Testis (tissue), 5 donors: ENCODE measurements at places on chromosomes 12 and 14. TPM values are rescaled to one million over a fixed set of nuclear protein-coding genes. Genes with fewer than 3 reads are reported as not detected.

DNA sequence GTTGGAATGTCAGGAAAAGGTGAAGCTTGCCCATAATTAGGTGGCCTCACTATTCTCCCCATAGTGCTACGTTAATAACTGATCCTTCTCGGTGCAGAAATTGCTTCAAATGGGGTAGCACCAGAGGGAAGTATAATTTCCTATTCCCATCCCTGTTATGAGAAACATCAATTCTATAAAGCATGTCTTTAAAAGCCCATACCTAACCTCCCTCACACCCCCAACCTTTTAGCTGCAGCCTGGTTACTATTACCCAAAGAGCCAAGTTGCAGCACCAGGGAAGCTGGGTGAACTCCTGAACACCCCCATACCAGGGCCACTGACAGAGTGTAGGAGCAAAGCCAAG is 15.2 kb downstream of the RBM23 start:
- no peak overlapping the region for H3K4me3 ChIP-seq
- H3K4me1 ChIP-seq, result no peaks in the 10 kb centered on the region
- H3K27me3 ChIP-seq, result no peaks in the 10 kb centered on the region
- H3K36me3 ChIP-seq, result no peaks in the 10 kb centered on the region
- no peak for DNase-seq

Gene ACOT6
- total RNA-seq, result 1.2 TPM

- no peak overlapping the region for H3K4me3 ChIP-seq
- H3K27ac ChIP-seq, result no peak overlapping the region
- no peaks in the 10 kb centered on the region for H3K27me3 ChIP-seq
- H3K4me1 ChIP-seq, result peaks cover 14% of the 10 kb centered on the region
- H3K36me3 ChIP-seq, result no peaks in the 10 kb centered on the region
These were observed 2.5 kb downstream of the AJUBA start for GRCh38 chr14:22979748-22980392.

DNA sequence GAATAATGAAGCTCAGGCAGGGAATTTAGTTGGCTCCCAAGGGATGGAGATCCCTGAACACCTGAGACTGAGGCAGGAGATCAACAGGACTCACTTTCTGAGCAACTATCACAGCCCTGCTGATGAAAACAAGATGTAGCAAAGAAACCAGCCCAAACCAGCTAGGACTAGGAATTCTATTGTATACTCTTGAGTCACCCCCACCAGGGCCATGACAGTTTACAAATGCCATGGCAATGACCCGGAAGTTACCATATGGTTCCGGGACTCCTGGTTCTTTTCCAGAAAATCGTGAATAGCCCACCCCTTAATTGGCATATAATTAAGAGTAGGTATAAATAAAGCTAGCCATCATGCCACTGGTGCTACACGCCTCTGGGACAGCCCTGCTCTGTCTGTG is 46.0 kb upstream of the OASL start:
- H3K27ac ChIP-seq, result no peak overlapping the region
- H3K4me1 ChIP-seq, result no peaks in the 10 kb centered on the region
- no peak overlapping the region for H3K4me3 ChIP-seq
- no peaks in the 10 kb centered on the region for H3K36me3 ChIP-seq
- DNase-seq, result no peak

- DNase-seq, result no peak
- H3K27ac ChIP-seq, result no peak overlapping the region
- no peak overlapping the region for H3K4me3 ChIP-seq
These were observed 28.2 kb downstream of the PALS1 start for GRCh38 chr14:67269298-67270060.

Gene ANO2
- total RNA-seq, result 9.8 TPM

- no peak for DNase-seq
- no peak overlapping the region for H3K4me3 ChIP-seq
- no peaks in the 10 kb centered on the region for H3K4me1 ChIP-seq
- H3K27me3 ChIP-seq, result no peaks in the 10 kb centered on the region
- no peaks in the 10 kb centered on the region for H3K36me3 ChIP-seq
These were observed 23.6 kb downstream of the OR11H4 start for GRCh38 chr14:20262642-20263128.

GRCh38 chr14:24110060-24110459 is 4.5 kb upstream of the DCAF11 start:
- H3K4me1 ChIP-seq, result no peaks in the 10 kb centered on the region
- DNase-seq, result no peak
- no peaks in the 10 kb centered on the region for H3K27me3 ChIP-seq
- H3K4me3 ChIP-seq, result no peak overlapping the region
- no peaks in the 10 kb centered on the region for H3K36me3 ChIP-seq

- H3K4me1 ChIP-seq, result no peaks in the 10 kb centered on the region
- DNase-seq, result no peak
- H3K4me3 ChIP-seq, result no peak overlapping the region
- no peaks in the 10 kb centered on the region for H3K27me3 ChIP-seq
- no peak overlapping the region for H3K27ac ChIP-seq
- no peaks in the 10 kb centered on the region for H3K36me3 ChIP-seq
These were observed 103.1 kb downstream of the SEC23A start for GRCh38 chr14:38999949-39000348.

GRCh38 chr12:75658286-75658685 is 146.9 kb upstream of the KRR1 start:
- no peaks in the 10 kb centered on the region for H3K27me3 ChIP-seq
- peaks cover 17% of the 10 kb centered on the region for H3K4me1 ChIP-seq
- no peaks in the 10 kb centered on the region for H3K36me3 ChIP-seq
- no peak for DNase-seq
- H3K27ac ChIP-seq, result no peak overlapping the region
- H3K4me3 ChIP-seq, result no peak overlapping the region

Gene MAPK1IP1L
- 105 TPM for total RNA-seq

Gene C3AR1
- 2.8 TPM for total RNA-seq

- no peaks in the 10 kb centered on the region for H3K4me1 ChIP-seq
- no peak for DNase-seq
These were observed 480.4 kb downstream of the DIO2 start for GRCh38 chr14:79730953-79731352.

GRCh38 chr12:92930421-92930820 is 1.3 kb upstream of the EEA1 start:
- H3K4me1 ChIP-seq, result peaks cover 20% of the 10 kb centered on the region
- DNase-seq, result no peak
- H3K27me3 ChIP-seq, result no peaks in the 10 kb centered on the region
- no peak overlapping the region for H3K4me3 ChIP-seq

DNA sequence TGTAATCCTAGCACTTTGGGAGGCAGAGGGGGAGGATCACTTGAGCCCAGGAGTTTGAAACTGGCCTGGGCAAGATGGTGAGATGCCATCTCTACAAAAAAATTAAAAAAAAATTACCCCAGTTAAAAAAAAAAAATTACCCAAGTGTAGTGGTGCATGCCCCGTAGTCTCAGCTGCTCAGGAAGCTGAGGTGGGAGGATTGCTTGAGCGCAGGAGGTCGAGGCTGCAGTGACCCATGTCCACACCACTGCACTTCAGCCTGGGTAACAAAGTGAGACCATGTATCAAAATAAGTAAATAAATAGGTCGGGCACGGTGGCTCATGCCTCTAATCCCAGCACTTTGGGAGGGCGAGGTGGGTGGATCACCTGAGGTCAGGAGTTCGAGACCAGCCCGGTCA is 128.8 kb downstream of the VRK1 start:
- H3K4me3 ChIP-seq, result no peak overlapping the region
- H3K4me1 ChIP-seq, result no peaks in the 10 kb centered on the region
- DNase-seq, result no peak
- H3K27ac ChIP-seq, result no peak overlapping the region
- no peaks in the 10 kb centered on the region for H3K27me3 ChIP-seq

DNA sequence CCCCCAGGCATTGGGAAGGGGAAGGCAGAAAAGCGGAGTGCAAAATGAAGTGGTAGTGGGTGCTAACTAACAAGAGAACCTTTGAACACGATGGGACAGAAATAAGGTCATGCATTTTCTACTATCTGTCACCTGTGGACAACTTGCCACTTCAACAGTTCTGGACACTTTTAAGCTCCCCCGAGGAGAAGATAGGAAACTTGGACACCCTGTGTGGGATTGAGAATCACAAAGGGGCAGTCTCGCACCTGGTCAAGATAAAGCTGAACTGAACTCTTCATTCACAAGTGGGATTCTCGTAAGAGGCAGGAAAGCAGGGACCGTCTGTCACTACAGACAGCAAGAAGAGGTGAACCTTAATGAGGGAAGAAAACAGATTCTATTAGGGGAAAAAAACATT is 51.6 kb downstream of the EIF2S3B start:
- no peak for DNase-seq
- H3K27me3 ChIP-seq, result no peaks in the 10 kb centered on the region
- H3K36me3 ChIP-seq, result no peaks in the 10 kb centered on the region
- no peaks in the 10 kb centered on the region for H3K4me1 ChIP-seq

GRCh38 chr14:71049435-71050133 is 142.3 kb downstream of the PCNX1 start:
- H3K36me3 ChIP-seq, result no peaks in the 10 kb centered on the region
- no peak overlapping the region for H3K27ac ChIP-seq
- no peaks in the 10 kb centered on the region for H3K4me1 ChIP-seq
- no peak overlapping the region for H3K4me3 ChIP-seq
- no peaks in the 10 kb centered on the region for H3K27me3 ChIP-seq

DNA sequence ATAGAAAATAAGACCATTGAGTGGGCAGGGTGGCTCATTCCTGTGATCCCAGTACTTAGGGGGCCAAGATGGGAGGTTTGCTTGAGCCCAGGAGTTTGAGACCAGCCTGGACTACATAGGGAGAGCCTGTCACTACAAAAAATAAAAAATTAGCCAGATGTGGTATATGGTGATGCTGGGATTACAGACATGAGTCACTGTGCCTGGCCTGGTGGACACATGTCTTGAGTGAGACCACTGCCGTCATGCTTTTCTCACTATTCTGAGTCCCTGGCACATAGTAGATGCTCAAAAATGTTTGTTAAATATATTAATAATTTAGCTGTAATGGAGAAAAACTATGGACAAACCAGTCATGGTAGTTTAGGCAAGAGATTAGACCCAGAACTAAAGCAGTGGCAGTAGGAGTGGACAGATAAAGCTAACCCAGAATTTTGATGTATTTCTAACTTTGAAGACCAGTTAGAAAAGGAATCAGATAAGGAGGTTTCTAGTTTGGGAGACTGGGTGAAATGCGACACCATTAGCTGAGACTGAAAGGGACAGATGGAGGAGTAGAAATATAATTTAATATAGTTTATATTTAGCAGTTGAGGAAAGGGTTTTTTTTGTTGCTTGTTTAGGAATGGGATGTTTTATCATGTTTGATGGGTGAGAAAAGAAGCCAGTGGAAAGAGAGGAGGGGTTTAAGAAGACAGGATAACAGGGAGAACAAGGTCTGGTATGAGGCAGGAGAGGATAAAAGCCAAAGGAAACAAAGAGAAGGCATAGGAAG is 7.4 kb upstream of the PTGES3 start:
- no peak overlapping the region for H3K27ac ChIP-seq
- no peak for DNase-seq
- H3K4me1 ChIP-seq, result no peaks in the 10 kb centered on the region
- no peaks in the 10 kb centered on the region for H3K36me3 ChIP-seq

- no peak overlapping the region for H3K4me3 ChIP-seq
- DNase-seq, result no peak
- H3K27ac ChIP-seq, result no peak overlapping the region
- peaks cover 6% of the 10 kb centered on the region for H3K4me1 ChIP-seq
These were observed 325.0 kb upstream of the TBX3 start for GRCh38 chr12:115008929-115009328.

Gene TPPP2
- 201 TPM for total RNA-seq

Gene IL31
- total RNA-seq, result not detected

DNA sequence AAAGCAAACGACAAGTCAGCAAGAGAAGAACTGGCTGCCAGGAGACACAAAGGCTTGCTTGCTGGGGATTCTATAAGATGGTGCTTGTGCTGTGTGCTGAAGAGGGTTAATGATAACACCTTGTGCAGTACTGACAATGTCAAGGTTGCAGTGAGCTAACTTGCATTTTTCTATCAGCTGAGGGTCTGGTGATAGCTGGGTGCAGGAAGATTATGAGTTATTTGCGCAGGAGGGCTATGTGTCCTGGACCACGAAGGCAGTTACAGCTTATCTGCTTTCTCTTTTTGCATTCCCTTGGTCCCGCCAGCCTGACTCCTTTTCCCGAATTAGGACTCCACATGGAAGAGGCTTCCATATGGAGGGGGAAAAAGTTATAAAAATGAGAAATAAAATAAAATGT is 42.4 kb downstream of the R3HDM2 start:
- H3K4me1 ChIP-seq, result peaks cover 20% of the 10 kb centered on the region
- no peaks in the 10 kb centered on the region for H3K36me3 ChIP-seq
- H3K27ac ChIP-seq, result peak overlapping the region; percentile 15
- no peak for DNase-seq
- no peak overlapping the region for H3K4me3 ChIP-seq

DNA sequence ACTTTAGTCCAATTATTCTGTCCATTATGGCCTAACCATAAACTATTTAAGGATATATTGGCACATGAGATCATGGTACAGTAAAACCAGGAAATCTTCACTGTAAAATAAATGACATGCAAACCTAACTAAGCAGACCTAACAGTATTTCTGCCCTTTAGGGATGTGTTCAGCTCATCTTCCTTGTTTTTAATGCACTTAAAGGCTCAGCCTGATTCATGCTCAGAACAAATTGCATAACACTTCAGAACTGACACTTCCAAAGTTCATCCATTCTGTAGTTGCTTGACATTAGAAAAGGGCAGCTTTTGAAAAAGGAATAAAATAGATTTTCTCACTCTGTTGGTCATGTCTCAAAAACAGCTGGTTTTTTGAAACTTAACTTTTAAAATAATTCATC is 708.5 kb downstream of the C12orf50 start:
- no peak overlapping the region for H3K27ac ChIP-seq
- H3K27me3 ChIP-seq, result no peaks in the 10 kb centered on the region
- no peaks in the 10 kb centered on the region for H3K36me3 ChIP-seq
- no peak for DNase-seq

GRCh38 chr12:50901685-50902113 is 50.6 kb upstream of the HIGD1C start:
- no peaks in the 10 kb centered on the region for H3K27me3 ChIP-seq
- no peaks in the 10 kb centered on the region for H3K36me3 ChIP-seq

- H3K36me3 ChIP-seq, result no peaks in the 10 kb centered on the region
- no peak overlapping the region for H3K4me3 ChIP-seq
- H3K4me1 ChIP-seq, result peaks cover 6% of the 10 kb centered on the region
- peak overlapping the region; percentile 36 for H3K27ac ChIP-seq
These were observed 15.0 kb downstream of the GXYLT1 start for GRCh38 chr12:42129595-42130204.

GRCh38 chr12:126708492-126708896 is 1558.5 kb upstream of the TMEM132C start:
- H3K4me1 ChIP-seq, result no peaks in the 10 kb centered on the region
- H3K4me3 ChIP-seq, result no peak overlapping the region
- H3K36me3 ChIP-seq, result no peaks in the 10 kb centered on the region

- no peak overlapping the region for H3K4me3 ChIP-seq
- no peak for DNase-seq
- H3K27ac ChIP-seq, result no peak overlapping the region
- no peaks in the 10 kb centered on the region for H3K36me3 ChIP-seq
- H3K4me1 ChIP-seq, result peaks cover under 1% of the 10 kb centered on the region
These were observed 6.0 kb upstream of the VAMP1 start for GRCh38 chr12:6476489-6476888.

DNA sequence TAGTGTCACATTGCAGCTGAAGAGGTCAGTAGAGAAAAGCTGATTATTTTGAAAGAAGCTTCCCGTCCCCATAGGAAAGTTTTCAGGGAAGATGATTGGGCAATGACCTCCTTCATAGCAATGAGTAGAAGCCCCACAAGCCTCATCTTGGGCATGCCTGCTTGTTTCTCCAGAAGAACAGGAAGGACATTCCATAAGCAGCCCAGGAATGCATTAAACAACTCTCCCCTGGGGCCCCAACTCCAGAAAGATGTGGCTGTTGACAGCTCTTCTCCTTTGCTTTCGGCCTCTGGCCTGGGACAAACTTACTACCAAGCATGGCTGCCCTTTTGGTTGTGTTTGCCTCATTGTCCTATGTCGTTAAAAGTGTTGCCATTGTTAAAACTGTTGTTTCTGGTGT is 5.7 kb upstream of the VDR start:
- H3K27me3 ChIP-seq, result no peaks in the 10 kb centered on the region
- no peaks in the 10 kb centered on the region for H3K36me3 ChIP-seq
- no peak overlapping the region for H3K27ac ChIP-seq
- no peak overlapping the region for H3K4me3 ChIP-seq
